ENCODE measurements at places on chromosomes 6 and 20.

DNA sequence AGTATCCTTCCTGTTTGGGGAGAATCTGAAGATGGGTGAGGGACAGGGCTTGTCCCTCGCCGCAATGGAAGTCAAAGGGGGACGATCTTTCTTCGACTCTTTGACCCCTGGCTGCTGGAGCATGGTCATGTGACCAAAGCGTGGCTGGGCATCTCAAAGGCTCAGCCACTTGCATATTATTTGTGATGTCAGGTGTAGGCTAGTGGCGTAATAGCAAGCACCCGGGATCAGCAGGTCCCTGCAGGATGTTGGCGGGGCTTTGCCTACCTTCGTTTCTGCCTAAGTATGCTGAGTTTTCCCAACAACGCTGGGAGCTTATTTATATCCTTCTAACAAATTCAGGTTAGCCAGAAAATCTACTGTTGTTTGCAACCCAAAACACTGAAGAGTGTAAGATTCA is 50.3 kb upstream of the IL20RA start:
- DNase-seq = no peak

DNA sequence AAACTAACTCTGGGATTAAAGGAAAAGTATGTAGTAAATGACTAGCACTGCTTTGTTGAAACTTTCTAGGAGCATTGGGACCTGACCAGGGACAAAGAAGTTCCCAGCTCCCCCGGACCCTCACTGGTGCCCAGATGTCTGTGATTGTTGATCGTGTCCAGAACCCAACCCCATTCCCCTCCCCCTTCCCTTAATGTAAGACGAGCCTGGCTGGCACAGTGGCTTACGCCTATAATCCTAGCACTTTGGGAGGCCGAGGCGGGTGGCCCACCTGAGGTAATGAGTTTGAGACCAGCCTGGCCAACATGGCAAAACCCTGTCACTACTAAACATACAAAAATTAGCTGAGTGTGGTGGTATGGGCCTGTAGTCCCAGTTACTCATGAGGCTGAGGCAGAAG is 750.3 kb downstream of the CBLN4 start:
- no peak for DNase-seq

DNA sequence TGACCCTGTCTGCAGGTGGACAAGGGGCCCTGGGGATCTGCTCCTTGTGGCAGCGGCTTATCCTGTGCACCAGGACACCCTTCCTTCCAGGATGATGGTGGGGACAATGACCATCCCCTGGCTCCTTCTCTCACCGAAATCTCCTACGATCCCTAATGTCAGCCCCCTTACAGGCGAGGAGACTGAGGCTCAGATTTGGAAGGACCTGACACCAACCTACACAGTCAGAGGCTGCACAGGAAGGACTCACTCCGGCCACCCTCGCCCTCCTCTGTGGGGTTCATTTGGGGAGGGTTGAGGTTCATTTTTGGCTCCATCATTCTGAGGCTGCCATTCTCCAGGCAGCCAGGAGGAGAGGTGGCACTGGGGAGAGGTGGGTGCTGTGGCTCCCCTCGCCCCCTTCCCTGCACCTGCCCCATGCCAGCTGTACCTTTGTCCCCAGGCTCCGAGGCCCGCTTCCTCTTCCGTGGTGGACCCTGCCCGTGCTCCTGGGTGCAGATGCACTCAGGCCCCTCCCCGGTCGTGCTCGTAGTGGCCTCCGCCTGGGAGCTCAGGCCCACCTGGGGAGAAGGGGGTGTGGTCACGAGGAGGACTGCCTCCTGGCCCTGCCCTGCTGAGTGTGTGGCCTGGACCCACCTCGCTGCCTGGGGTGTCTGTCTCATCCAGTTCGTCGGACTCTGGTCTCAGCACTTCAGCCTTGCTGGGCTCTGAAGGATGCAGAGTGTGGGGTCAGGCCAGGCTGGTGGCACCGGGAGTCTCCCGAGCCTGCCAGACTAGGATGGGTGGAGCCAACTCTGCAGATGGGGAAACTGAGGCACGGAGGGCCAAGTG is 5.3 kb upstream of the CABLES2 start:
- DNase-seq = no peak

- DNase-seq = no peak
These were observed 88.3 kb downstream of the SSR1 start for GRCh38 chr6:7224731-7225130.

GRCh38 chr6:125781314-125781868 is 9.4 kb upstream of the NCOA7 start:
- DNase-seq = no peak

- no peak for DNase-seq
These were observed 27.5 kb downstream of the DAAM2 start for GRCh38 chr6:39819676-39820075.

DNA sequence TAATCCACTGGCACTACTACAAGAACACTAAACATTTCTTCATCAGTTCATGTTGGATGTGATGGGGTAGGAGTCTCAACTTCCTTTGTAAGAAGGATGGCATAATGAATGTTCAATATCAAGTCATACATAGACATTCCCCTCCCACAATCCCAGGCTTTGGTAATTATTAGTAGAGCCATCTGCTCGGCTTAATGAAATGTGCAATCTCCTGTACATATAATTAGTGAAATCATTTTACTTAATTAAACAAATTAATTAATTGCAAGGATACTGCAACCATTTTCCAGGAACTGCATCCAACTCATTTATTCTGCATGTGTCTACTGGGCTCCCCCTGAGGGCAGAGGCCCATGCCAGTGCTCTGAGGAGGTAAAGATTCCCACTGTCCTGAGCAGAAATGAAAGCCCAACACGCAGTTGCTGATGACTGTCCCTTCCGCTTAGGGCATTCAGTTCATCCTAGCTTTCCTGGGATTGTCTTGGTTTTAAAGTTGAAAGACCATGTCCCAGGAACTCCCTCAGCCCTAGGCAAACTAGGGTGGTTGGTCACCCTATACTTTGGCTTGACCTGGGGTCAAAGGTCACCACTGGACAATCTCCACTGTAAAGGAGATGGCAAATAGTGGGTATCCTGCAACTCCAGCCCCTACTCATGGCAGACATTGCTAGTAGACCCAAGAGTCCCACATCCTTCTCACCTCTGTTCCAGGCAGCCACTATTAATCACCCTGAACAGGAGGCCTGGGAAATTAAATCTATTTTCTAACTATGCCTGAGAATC is 109.8 kb downstream of the TRERF1 start:
- DNase-seq = no peak

DNA sequence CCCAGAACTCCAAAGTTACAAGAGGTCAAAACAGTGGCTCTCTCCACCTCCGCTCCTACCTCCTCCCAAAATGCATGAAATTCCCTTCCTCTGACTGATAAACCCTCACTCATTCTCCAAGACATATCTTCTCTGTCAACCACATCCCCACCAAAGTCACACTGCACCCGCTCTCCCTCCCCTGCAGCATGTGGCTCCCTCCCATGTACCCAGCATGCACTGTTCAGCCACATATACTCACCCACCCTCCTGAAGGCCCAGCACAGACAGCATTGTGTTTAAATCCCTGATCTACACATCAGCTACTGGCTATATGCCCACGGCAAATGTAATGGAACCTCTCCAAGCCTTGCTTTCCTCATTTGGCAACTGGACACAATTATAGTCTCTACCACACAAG is 5.5 kb upstream of the POU5F1 start:
- DNase-seq = no peak

DNA sequence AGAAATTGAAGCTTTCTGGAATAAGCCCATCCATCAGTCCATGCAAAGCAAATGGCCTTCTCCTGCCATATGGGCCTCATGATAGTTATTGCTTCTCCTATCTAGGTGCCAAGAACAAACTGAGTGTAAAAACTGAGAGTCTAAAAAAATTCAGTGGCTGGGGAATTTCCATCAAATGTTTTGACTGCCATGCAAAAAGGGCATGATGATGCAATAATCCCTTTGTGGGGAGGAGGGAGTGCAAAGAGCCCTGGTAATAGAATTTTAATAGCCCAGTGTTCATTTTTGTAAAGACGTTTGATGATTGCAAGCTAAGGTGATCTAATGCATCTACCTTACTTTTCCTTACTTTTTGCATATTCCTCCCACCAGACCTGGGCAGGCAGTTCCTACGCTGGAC is 683.7 kb downstream of the EPM2A start:
- no peak for DNase-seq

- no peak for DNase-seq
These were observed 211.6 kb downstream of the ZDHHC14 start for GRCh38 chr6:157592541-157592940.

DNA sequence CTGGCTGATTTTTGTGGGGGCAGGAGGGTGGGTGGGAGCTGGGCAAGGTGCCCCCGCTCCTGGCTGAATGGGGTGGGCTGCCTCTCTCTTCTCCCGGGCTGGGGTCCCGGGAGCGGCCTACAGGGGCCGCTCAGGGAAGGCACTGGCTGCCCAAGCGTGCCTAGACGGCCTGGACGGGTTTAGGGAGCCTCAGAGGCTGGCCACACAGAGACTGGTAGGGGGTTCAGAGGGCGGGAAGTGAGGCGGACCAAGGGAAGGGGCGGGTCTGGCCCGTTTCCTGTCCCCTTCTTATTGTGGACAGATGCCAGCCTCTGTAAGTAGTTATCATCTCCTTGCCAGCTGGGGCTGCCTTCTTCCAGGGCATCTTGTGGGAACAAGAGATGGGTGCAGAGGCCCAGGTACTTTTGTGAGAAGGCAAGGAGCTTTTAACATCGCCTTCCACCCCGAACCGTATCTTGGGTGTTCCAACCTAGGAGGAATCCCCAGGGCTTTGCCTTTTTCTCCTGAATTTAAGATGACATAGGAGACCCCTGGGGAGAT is 437 bp downstream of the CD40 start:
- no peak for DNase-seq

- no peak for DNase-seq
These were observed 47.3 kb downstream of the LRRN4 start for GRCh38 chr20:6006603-6006949.

DNA sequence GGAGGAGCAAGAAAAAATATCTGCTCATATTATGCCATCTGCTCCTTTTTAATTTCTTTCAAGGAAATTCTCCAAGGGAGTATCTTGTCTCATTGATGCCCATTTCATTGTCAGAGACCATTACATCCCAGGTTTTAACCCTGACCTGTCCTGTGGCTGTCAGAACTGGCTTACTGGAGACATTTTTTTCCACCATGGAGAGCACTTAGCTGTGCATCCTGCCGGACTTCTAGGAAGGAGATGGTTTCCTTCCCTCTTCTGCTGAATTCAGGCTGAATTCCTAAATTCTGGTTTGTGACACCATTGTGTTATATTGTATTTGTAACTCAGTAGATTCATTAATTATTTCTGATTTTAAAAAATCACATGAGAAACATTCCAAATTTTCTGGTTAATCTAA is 70.3 kb downstream of the NKAIN2 start:
- DNase-seq = no peak

GRCh38 chr20:4563534-4563933 is 158.2 kb upstream of the PRND start:
- no peak for DNase-seq

GRCh38 chr6:35219683-35220326 is 6.0 kb downstream of the SCUBE3 start:
- no peak for DNase-seq

- DNase-seq = no peak
These were observed 276.6 kb upstream of the BMP2 start for GRCh38 chr20:6490849-6491248.

- no peak for DNase-seq
These were observed 16.6 kb downstream of the TENT5A start for GRCh38 chr6:81735756-81736380.

DNA sequence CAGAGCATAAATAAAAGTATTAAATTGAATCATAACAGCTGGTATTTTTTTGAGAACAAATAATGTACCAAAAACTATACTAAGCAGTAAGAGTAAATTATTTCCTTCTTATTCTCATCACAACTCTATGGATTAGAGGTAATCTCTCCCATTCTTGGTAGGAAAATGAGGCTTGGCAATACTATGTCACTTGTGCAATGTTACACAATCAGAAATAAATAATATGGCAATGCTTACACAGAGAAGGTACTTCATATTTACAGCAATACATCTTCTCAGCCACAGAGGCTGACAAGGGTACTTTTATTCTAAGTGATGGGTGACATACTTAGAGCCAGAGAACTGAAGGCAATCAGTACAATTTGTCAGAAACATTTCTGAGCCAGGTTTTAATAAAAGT is 3.9 kb downstream of the DST start:
- no peak for DNase-seq

- DNase-seq = no peak
These were observed 59.6 kb upstream of the DDR1 start for GRCh38 chr6:30824698-30825097.

- no peak for DNase-seq
These were observed 49.6 kb downstream of the ATXN1 start for GRCh38 chr6:16711546-16712254.

DNA sequence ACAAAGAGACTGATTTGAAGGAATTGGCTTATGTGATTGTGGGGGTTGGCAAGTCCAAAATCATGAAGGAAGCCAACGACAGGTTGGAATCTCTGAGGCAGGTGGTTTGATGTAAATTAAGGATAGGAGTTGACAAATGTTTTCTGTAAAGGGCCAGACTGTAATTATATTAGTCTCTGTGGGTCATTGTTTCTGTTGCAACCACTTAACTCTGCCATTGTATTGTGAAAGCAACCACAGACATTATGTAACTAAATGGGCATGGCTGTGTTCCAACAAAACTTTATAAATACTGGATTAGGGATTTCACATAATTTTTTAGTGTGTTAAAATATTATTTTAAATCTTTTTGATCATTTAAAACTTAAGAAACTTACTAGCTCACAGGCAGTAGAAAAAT is 199.2 kb upstream of the MYLIP start:
- DNase-seq = peak; percentile 37

Data from retinal pigment epithelial cell (primary cell).